ENCODE measurements at places on chromosomes 6 and 20.

GRCh38 chr6:35804996-35805736 lies at the start of gene LHFPL5:
Gene LHFPL5, plus strand, starts transcription at chr6:35805352. Its CDS starts 319 bp downstream, at chr6:35805671.
- peak; percentile 37 for DNase-seq

DNA sequence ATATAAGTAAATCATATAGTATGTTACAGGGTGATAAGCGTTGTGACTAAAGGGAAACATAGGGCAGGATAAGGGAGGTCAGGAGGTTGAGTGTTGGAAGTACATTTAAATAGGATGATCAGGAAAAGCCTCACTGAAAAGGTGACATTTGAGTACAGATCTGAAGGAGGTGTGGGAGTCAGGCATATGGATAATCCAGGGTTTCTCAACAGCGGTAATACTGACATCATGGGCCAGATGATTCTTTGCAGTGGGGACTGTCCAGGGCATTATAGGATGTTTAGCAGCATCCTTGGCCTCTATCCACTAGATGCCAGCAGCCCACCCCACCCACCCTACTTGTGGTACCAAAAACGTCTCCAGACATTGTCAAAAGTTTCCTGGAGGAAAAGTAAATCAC lies 292.6 kb upstream of the PREP start:
- no peak for DNase-seq

- DNase-seq: no peak
Observed at GRCh38 chr6:35532126-35532525, 19.4 kb upstream of the TULP1 start.

DNA sequence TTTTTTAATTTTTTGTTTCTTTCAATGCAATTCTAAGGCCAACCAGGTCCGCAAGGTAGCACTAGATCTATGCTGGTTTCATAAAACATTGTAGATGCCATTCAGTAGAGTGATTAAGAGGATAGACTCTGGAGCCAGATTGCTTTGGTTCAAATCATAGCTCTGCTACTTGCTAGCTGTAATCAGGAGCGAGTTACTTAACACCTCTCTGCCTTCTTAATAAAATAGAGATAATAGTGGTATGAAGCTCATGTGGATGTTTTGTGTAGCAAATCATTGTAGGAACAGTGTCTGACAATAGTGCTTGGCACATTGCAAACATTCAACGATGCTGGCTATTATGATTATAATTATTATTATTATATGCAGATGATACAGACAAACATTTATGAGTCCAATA lies 164.9 kb downstream of the LAMA2 start:
- no peak for DNase-seq

GRCh38 chr6:7051780-7052442 lies 55.9 kb upstream of the RREB1 start:
- DNase-seq: peak; percentile 27

GRCh38 chr6:156336089-156336488 lies 441.1 kb upstream of the ARID1B start:
- DNase-seq: no peak

GRCh38 chr6:98787435-98787834 lies 46.9 kb upstream of the POU3F2 start:
- DNase-seq: no peak

- DNase-seq: peak; percentile 62
Observed at GRCh38 chr6:168370310-168370991, 50.9 kb upstream of the DACT2 start.

GRCh38 chr6:46998436-46999017 lies 43.6 kb downstream of the ADGRF1 start:
- no peak for DNase-seq

DNA sequence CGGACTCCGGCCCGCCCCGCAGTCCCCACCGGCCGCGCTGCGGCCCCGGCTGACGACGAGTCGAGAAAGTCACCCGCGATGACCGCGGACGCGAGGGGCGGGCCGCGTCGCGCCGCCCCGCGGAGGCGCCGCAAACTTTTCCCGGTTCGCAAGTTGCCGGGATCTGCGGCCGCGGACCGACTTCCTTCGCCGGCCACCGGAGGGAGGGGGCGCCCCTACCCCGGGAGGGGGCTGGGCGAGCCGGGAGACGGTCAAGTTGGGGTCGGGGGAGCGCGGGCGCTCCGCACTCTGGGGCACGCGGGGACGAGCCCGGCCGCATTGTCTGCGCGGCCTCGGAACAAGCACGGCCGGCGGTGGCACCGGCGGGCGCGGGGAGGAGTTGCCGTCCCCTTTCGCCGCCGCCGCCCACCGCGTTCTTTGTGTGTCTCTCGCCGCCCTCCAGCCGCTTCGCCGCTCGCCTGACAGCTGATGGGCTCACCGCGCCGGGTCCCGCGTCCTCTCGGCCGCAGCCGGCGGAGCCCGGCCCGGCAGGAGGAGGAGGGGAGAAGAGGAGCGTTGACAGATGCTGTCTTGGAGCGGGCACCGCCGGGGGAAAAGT lies 131.6 kb downstream of the OGFRL1 start:
- no peak for DNase-seq

DNA sequence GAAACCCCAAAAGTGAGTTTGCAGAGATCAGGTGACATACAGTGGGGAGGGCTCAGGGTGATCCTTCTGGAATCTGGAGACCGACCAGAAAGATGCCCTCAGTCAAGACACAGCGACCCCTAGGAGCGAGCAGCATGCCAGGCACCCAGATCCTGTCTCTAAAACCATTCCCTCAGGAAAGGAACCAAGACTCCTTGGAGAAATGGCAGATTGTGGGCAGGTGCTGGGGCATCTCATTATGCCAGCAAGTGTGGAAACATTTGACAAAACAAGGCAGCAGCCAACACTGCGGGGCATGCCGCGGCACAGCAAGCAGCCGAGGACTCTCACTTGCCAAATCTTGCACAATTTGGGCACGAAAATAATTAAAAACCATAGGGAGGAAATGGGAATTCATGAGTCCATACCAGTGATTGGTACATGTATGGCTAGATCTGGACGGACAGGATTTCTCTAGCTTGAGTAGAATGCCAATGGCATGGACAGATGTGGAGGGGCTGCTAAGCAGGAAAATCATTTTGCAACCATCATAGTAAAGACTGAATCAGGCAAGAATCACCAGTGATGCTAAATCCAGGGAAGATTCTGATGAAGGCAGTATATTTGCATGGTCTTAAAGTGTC lies 76.9 kb downstream of the GINS1 start:
- DNase-seq: no peak

- DNase-seq: no peak
Observed at GRCh38 chr6:37099442-37099841, 70.5 kb upstream of the PIM1 start.

- DNase-seq: peak; percentile 31
Observed at GRCh38 chr6:37696220-37696840, 1.4 kb downstream of the MDGA1 start.

GRCh38 chr6:159691133-159691962 lies 1.7 kb downstream of the SOD2 start:
- DNase-seq: peak; percentile 72

- no peak for DNase-seq
Observed at GRCh38 chr6:14286144-14286543, 168.6 kb downstream of the CD83 start.

- DNase-seq: no peak
Observed at GRCh38 chr6:110337486-110337885, 20.7 kb downstream of the METTL24 start.

DNA sequence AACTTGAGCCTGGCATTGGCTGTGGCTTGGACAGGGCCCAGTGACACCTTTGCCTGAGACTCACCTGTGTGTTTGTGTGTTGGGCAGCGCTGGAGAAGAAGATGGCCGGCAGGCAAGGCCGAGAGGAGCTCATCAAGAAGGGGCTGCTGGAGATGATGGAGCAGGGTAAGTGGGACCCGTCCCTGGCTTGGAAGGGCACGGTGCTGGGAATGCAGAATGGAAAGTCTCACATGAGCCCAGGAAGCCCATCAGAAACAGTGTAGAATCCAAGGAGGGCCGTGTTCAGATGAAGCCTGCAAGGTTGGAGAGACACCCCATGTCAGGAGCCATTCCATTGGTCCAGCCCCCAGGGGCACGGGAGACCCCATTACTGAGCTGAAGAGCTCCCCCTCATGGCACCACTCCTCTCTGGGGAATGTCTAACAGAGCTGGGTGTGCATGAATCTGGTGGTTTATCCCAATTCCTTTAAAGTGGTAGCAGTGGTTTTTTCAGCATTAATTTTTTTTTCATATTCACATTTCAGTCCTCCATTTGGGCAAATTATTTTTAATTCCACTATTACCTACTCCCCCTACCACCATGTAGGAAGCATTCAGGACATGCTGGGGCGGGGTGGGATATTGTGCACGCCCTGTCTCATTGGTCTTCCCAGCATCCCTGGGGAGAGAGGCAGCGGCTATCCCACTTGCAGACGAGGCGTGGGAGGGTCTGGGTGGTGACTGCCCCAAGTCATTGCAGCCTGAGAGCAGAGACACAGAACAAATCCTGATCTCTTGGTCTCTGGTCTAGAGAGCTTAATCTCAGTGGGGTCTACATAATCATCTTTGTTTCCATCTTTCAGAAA lies 143.6 kb downstream of the PHACTR3 start:
- no peak for DNase-seq

GRCh38 chr20:6007529-6008103 lies 46.2 kb downstream of the LRRN4 start:
- DNase-seq: no peak

DNA sequence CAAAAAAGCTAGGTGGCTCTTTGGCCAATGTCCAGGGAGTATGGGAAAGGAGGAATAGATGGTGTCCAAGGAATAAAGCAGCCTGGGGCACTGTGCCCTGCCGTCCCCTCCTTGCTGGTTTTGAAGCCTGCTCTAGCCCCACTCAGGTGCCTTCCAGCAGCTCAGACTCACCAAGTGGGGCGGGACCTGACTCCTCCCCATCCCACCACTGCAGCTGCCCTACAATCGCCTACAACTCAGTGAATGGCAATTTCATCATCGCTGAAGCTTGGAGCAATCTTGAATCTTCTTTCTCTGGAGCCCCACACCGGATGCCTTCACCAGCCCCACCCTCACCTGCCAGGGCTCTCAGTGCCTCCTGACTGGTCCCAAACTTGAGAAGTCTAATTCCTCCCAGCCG lies 56.4 kb upstream of the NXT1 start:
- DNase-seq: no peak

DNA sequence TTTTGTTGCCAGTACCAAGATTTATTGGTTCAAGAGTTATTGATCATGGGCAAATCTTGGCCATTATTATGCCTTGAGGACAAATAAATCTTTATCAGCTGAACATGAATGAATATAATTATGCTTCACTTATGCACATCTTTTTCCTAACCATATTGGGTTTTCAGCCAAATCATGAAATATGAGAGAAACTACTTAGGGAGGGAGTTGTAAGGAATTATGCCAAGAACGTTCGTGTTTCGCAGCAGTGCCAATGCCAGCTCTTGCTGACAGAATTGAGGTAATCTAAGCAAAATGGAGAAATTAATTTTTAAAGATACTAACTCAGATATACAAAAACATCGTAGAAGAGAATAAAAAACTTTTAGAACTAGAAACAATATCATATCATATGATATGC lies 301.1 kb upstream of the SASH1 start:
- no peak for DNase-seq

DNA sequence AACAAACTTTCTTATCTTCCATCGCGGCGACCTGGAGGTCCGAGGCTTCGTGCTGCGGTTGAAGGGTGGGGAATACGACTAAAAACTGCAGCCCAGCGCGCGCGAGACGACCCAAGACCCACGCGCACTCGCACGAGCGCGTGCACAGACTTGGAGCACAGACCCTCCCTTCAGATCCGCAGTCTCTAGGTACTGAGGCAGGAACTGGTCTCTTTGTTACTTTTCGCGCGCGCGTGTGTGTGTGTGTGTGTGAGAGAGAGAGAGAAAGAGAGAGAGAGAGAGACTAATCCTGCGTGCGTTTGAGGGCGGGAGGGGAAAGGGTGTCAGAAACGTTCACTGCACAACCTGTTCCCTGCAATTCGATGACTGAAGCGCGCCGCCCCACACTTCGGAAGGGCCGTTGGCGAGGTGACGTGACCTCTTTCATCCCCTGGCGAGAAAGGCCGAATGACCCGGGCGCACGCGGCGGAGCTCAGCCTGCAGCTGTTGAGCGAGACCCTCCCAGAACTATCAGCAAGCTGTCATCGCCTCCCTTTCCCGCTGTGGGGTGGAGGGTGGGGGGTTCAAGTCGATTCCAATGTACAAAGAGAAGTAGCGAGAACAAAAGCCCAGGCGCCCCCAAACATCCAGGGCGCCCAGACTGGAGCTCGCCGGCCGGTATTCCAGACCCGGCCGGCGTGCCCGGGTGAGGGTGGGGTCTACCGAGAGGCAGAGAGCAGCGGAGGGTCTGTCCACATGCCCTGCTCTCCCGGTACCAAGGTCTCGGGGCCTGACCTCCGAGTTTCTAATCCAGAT lies 1.5 kb upstream of the TUBB2B start:
- DNase-seq: no peak

- DNase-seq: no peak
Observed at GRCh38 chr20:2800521-2801285, at the start of gene CPXM1. Gene CPXM1, minus strand, starts transcription at chr20:2800627. Its CDS starts 55 bp downstream, at chr20:2800572.

GRCh38 chr6:135146162-135146934 lies 34.8 kb upstream of the MYB start:
- peak; percentile 46 for DNase-seq

All from activated CD4-positive, alpha-beta T cell treated with anti-CD3 and anti-CD28 coated beads, Interleukin-10, Interleukin-2, amounts not matched to agents 100 ng/mL and 50 ng/mL, durations not matched to agents 16 hours and 8 hours (primary cell).